Activated CD4-positive, alpha-beta T cell treated with anti-CD3 and anti-CD28 coated beads, Interleukin-2, amount 50 U/mL, for 16 hours (primary cell): ENCODE measurements at places on chromosomes 12 and 14.
A peak's percentile ranks its signal among the peaks of the same experiment; 100 is the strongest.

DNA sequence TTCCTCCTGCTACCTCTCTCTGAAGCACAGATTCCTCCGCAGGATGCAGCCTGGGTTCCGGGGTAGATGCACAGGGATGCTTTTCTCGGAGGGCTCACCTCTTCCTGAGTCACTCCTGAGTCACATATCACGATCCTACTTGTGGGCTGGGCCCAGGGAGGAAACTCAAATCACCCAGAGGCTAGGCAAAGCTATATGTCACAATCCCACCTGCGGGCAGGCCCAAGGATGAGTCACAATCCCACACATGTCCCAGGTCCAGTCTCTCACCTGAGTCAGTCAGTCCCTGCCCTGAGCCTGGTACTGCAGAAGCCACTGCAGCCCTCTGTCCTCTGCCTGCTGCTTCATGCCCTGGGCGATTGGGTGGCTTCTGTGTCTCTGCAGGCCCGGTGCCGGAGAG, 149.0 kb upstream of the GSC start:
- no peak for DNase-seq

GRCh38 chr14:71487941-71488340, 444.3 kb upstream of the RGS6 start:
- no peak for DNase-seq

GRCh38 chr12:104718304-104718929, 239.7 kb downstream of the SLC41A2 start:
- DNase-seq = no peak

DNA sequence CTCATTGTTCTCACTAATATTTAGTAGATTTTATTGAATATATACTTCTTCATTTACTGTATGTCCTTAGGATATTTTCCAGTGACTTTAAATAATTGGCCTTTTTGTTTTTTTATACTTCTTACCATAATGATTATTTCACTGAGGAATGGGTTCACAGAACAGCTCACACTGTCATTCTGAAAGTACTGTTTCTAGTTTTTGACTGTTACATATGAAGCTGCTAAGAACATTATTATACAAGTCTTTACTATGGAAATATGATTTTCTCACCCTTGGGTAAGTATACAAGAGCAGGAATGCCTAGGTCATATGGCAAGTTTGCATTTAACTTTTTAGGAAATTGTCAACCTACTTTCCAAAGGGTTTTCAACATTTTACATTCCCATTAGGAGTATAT, 343.1 kb downstream of the CCER1 start:
- DNase-seq = no peak

DNA sequence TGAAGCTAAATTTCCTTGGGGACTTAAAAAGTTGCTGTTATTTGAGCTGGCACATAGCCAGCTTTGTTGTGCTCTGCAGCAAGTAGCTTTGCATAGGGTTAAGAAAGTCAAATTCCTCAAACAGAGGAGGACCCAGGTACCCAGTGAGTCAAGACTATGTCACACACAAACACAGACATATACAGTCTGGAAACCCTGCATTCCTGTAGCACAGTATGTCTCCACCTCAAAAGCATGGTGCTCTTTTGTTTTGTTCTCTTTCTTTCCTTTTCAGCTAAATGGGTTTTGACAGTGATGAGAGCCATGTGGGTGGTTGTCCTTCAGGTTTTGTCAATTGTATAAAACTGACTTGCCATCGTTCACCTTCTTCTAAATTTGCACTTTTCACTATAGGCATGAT, 179.6 kb upstream of the DIO2 start:
- DNase-seq = no peak

DNA sequence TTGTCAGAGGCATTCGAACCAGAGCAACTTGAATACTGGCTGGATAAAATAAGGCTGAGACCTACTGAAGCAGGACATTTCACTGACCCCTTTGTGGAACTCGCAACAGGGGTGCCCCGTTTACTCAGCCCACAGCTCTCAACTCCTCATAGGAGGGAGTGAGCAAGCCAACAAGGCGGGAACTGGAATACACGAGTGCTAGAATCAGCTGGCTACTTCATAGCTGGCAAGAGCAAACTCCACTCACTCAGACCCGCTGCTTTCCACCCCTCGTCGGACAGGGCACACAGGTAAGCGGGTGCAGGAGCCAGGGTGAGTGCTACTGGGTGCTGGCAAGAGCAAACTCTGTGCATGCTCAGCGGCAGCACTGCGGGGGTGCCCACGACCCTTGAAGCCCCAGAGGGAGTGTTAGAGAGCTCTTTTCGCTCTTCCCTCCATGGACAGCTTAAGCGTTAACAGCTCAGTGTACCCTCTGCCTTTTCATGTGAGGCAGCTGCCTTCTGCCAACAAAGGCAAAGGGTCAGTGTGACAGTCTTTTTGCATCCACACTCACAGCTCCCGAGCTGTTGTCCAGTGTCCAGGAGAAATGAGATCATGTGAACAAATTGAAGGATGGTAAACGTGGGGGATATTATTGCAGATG, 15.7 kb downstream of the CAPZA3 start:
- DNase-seq = no peak

DNA sequence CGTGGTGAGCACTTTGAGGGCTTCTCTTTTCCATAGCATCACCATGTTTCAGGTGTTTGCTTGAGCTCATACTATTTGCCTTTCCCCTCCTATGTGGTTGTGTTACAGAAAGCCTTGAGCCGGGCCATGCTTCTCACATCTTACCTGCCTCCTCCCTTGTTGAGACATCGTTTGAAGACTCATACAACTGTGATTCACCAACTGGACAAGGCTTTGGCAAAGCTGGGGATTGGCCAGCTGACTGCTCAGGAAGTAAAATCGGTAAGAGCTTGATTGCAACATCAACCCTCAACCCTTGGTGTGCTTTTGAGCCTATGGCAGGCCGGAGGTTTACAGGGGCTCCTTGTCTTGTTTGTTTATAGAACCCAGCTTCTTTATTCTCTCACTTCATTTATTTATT, 8.1 kb downstream of the LETMD1 start:
- no peak for DNase-seq

DNA sequence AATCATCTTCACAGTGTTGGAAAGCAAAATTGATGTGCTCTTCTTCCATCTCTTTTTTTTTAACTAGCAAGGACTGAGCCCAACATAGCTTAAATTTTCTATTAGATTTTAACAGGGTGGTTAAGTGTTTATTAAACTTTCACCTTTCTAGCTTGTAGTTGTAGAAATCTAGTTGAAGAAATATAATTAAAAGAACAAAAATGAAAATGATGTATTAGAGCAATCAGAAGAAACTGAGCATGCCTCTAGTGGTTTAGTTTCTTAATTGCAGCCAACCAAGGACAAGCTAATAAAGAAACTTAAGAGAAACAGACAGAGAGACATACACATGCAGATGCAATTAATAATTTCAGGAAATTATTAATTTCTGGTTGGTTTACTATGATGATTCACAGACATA, 673.0 kb upstream of the LMO3 start:
- DNase-seq = no peak

- no peak for DNase-seq
Measured at GRCh38 chr14:78130356-78130755, 39.8 kb upstream of the NRXN3 start.

DNA sequence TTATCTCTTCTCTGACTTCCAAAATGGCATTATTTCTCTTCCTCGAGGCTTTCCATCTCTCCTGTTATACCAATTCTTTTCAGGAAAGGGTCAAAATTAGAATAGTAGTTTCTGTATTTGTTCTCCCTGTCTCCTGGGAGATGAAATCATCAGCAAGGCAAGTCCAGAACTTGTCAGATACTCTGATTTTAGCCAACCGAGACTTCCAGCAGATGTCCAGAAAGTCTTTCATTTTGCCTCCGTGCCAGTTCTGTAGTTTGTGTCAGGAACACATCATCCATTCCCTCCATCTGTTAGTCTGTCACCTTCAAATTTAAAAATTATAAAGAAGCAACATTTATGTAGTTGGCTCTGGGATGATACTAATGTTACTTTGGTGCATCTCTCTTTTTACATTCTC, 275.7 kb downstream of the CCDC59 start:
- no peak for DNase-seq

DNA sequence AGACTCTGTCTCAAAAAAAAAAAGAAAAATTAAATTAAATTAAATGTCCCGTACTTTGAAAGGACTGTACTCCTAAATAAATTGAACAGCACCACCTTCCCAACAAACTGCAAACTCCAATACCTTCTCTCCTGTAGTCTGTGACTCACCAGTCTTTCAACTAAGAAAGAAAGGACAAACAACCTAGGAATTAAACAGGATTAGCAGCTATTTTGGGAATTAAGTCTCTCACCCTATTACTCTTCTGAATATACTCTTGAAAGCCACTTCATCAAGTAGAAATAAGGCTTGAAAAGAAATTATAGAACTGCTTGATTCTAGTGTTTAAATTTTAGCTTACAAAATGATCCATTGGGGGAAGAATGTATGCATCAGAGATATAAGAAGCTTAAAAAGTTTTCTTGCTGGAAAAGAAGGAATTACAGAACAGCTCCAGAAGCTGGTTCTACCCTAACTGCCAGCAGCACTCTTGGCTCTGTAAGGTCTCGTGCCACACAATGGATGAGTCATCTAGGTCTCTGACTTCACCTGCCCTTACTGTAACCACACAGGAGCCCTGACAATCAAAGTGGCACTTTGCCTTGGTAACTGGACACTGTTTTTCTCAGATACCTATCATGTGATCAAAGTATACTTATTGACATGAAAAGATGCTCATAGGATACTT, 57.0 kb upstream of the CERS5 start:
- DNase-seq = peak; percentile 84

DNA sequence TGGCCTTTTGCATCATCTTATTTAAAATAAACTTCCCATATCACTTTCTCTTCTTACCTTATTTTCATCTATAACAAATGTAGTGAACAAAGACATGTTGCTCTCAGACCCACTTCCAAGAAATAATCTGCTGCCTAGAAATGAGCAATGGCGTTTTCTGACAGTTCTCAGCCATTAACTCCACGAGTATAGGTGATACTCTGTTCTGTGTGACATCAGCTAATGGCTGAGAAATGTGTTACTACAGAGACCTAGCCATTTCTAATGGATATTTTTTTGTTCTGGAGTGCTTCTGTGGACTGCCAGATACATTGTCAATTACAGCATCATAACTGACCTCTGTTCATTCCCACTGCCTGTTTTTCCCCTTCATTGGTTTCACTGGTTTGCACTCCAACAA, 67.8 kb downstream of the CCDC59 start:
- DNase-seq = no peak

GRCh38 chr14:99188731-99189191, 83.2 kb downstream of the BCL11B start:
- DNase-seq = peak; percentile 60

GRCh38 chr12:120914794-120915193, 10.6 kb upstream of the SPPL3 start:
- no peak for DNase-seq

GRCh38 chr12:47361389-47362021, 281.7 kb upstream of the AMIGO2 start:
- peak; percentile 80 for DNase-seq

DNA sequence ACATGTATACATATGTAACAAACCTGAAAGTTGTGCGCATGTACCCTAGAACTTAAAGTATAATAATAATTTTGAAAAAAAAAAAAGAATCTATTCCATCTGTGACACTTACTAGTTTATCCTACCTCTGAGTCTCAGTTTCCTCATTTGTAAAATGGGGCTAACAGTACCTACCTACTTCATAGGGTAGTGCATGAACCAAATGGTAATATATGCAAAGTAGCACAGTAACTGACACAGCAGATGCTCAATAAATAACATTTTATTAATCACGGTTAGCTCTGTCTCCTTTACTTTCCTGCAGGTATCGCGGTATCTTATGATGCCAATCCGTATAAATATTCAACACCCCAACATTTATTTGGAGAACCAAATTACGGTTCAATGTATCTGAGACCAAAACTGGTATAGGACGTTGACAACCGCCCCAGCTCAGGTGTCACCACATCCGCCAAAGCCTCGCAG, 703 bp downstream of the TMED10 start:
- no peak for DNase-seq

GRCh38 chr14:32432813-32433538, 103.9 kb downstream of the AKAP6 start:
- DNase-seq = no peak

- peak; percentile 57 for DNase-seq
Measured at GRCh38 chr12:117587631-117588287, 226.3 kb upstream of the NOS1 start.

GRCh38 chr14:68736471-68736871, 56.4 kb downstream of the ZFP36L1 start:
- no peak for DNase-seq

DNA sequence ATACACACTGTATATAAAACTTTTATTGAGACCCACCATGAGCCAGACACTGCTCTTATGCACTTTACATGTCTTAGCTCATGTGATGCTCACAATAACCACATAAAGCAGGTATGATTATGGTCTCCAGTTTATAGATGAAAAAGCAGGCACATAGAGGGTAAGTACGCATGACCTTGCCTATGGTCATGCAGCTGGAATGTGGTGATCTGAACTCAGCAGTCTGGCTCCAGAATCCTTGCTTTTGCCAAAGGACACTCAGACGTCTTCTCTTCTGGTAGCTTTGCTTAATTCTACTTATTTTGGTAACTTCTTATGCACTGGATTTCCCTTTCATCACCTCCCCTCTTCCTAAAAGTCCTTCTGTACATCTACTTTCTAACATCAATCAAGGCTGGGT, 103.3 kb upstream of the CRY1 start:
- no peak for DNase-seq

- no peak for DNase-seq
Measured at GRCh38 chr12:50240792-50241114, 42.6 kb downstream of the LIMA1 start.

DNA sequence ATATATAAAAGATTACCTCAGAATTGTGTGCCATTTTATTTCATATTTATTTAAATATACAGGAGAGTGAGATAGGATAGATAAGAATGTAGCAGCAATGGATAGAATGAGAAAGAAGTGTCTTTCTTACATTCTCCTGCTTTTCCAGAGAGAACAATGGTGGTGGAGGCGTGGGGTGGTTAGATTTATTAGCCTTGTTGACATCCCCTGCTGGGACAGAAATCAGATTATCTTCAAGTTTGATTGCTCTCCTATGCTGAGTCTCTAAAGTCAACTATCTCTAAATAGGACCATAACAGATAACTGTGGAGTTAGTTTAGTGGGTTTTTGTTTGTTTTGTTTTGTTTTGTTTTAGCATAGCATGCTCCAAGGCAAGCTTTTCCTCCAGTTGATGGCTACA, 397.6 kb downstream of the LRFN5 start:
- DNase-seq = no peak

DNA sequence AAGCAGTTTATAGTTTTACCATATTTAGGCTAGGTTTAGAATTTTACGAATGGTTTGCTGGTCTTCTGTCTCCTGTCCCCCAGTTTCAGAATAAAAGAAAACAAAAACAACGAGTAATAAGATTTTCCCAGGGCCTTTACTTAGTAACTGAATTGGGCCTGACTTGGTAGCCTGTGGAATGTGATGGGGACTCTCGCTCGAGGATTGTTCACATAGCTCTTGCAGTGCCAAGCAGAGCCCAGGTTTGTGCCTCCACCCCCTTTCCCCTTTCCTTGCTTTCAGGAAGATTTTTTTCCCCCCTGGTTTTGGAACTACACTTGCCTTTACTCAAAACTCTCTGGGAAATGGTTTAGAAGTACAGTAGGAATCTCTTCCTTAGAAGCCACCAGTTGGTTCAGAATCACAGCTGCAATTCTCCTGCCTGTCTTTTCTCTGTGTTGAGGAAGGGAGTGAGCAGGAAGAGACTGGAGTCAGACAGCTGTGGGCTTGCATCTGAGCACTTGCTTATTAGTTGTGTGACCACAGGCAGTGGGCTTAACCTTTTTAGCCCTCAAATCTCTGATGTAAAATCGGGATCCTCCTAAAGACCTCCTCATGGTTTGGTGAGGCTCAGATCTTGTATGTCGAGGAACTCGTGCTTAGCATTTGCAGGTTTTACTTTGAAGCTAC, 501.2 kb downstream of the PCNX1 start:
- DNase-seq = no peak
